T-helper 2 cell (primary cell): ENCODE measurements at places on chromosomes 12 and 14.
A peak's percentile ranks its signal among the peaks of the same experiment; 100 is the strongest.

GRCh38 chr14:99971941-99972747 is 93.1 kb upstream of the EVL start:
- no peak for DNase-seq

GRCh38 chr12:64625243-64626077 is 15.2 kb downstream of the RASSF3 start:
- DNase-seq = peak; percentile 34

- DNase-seq = no peak
Observed at GRCh38 chr14:101029668-101030290, 126.3 kb upstream of the RTL1 start.

DNA sequence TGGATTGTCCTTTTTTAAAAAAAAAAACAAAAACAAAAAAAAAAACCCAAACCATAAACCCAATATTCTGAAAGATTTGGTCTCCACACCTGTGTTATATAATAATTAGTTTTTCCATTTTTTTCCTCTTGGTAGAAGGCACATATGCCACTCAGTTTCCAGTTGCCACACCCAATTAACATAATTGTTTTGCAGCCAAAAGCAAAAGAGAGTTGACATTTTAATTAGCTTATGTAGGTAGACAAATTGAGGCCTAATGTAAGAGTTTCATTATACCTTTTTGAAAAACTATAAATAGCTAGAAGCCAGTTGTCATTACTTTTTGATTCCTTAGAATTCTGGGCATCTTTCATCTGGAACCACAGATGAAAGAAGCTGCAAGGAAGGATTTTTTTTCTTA is 21.0 kb downstream of the PTPN11 start:
- no peak for DNase-seq

DNA sequence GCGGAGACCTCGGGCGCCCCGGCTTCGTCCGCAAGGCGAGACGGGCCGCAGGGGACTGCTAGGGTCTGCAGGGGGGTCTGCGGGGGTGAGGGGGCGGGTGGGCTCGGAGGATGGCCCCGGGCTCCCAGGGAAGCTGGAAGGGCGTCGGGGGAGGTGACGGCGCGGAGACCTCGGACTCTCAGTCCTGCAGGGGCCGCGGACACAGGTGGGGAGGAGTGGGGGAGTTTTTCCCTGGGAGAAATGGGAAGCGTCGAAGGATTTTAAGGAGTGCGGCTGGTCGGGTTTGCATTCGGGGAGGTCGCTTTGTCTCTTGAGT is 25.9 kb downstream of the ZBTB42 start:
- DNase-seq = no peak
